ENCODE measurements at places on chromosomes 4 and X. TPM values are rescaled to one million over a fixed set of nuclear protein-coding genes. Genes with fewer than 3 reads are reported as not detected.
A peak's percentile ranks its signal among the peaks of the same experiment; 100 is the strongest.

The SHISA3 gene
- total RNA-seq: 0.21 TPM

DNA sequence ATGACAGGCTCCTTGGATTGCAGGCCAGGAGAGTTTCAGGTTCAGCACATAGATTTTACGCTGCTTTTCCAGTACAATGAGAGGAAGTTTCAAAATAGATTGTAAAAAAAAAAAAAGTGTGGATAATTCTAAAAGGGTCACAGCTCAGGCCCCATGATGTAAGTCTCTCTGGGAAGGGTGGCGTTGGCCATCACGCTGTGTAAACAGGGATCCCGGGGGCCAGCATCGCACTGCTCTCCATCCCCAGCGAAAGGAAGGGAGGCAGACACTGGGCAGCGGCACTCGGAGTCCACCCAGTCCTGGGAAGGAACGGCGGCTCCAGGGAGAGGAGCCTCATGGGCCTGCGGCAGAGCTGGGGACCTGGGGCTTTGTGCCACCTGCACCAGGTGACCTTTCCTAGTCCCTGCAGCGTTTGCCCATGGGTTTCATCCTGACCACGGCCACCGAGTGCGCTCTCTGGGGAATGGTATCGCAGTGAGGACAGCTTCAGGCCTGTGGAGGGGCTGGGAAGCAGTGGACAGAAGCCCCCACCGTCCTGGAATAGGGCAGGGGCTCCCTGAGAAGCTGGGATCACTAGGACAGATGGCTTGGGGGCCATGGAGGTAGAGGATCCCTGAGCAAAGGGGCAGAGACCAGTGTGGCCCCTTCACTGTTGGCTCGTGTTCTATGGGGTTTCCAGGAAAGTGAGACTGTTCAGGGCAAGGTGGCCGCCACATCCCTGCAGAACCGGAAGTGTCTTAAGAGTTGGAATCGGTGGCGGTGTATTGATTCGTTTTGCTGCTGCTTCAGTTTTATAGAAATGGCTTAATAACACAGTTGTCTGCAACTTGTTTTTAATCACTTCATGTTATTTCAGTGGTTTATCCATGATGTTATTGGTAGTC is 38.9 kb downstream of the RGS12 start:
- H3K4me1 ChIP-seq: peaks cover 3% of the 10 kb centered on the region
- H3K36me3 ChIP-seq: no peaks in the 10 kb centered on the region

The ZNF732 gene
- 0.10 TPM for total RNA-seq

- H3K27me3 ChIP-seq: no peaks in the 10 kb centered on the region
- H3K27ac ChIP-seq: no peak overlapping the region
- no peaks in the 10 kb centered on the region for H3K36me3 ChIP-seq
- no peaks in the 10 kb centered on the region for H3K4me1 ChIP-seq
- no peak overlapping the region for H3K4me3 ChIP-seq
Measured at GRCh38 chrX:45300638-45301037, 100.0 kb upstream of the DIPK2B start.

The PAGE2 gene
- not detected for total RNA-seq

The TEX11 gene
- total RNA-seq: not detected

The VCX2 gene
- not detected for total RNA-seq

The SOWAHB gene
- total RNA-seq: 0.12 TPM

- no peak overlapping the region for H3K27ac ChIP-seq
- H3K27me3 ChIP-seq: no peaks in the 10 kb centered on the region
- H3K4me3 ChIP-seq: no peak overlapping the region
- H3K4me1 ChIP-seq: no peaks in the 10 kb centered on the region
Measured at GRCh38 chr4:137300776-137301175, 231.5 kb downstream of the PCDH18 start.

DNA sequence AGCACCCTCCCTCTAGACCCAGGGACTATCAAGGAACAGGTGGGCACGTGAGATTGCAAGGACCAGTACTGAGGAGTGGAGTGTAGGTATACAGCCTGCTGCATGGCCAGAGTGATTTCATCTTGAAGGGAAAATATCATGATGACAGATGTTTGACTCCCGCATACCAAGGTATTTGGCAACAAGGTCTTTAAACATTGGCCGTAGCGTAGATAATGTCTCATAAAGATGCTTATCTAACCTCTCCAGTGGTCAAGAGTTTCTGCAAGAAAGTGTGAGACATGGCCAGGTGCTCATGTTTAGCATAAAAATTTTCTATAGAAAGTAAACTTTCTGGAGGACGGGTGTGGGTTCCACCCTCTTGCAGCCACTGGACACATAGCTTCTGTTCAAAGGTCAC is 18.7 kb upstream of the ZNF630 start:
- H3K27me3 ChIP-seq: no peaks in the 10 kb centered on the region
- no peak overlapping the region for H3K4me3 ChIP-seq
- no peak overlapping the region for H3K27ac ChIP-seq
- DNase-seq: no peak
- no peaks in the 10 kb centered on the region for H3K4me1 ChIP-seq

DNA sequence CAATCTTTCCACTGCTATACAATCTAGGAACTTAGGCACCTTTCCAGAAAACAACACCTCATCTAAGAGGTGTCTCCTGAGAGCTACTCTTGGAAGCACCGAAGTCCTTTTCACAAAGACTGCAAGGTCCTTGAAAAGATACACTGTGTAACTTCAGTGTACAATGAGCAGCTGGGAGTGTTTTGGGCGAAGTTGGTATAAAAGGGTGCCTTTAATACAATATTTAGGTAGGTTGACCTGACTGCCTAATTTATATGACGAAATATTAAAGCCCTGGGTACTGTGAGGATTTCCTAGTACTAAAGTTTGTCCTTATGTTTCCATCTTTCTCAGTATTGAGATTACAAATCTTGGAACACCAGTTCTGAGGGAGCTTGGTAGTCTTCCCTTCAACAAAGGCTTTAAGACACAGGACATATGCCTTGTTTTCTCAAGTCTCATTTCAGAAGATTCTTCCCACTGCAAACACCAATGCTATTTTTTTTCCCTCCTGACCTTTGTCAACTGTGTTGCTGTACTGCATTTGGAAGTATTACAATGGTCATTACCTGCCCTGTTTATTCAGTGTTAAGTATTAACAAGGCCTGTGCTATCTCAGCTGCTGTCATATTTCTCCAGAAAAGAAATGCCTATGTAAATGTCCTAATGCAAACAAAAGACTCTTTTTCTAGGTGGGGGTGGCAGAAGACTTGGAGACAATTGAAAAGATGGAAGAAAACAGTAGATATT is 134.2 kb downstream of the MAML3 start:
- no peak for DNase-seq
- no peaks in the 10 kb centered on the region for H3K36me3 ChIP-seq
- H3K4me3 ChIP-seq: no peak overlapping the region
- H3K4me1 ChIP-seq: peaks cover 2% of the 10 kb centered on the region
- H3K27ac ChIP-seq: no peak overlapping the region

DNA sequence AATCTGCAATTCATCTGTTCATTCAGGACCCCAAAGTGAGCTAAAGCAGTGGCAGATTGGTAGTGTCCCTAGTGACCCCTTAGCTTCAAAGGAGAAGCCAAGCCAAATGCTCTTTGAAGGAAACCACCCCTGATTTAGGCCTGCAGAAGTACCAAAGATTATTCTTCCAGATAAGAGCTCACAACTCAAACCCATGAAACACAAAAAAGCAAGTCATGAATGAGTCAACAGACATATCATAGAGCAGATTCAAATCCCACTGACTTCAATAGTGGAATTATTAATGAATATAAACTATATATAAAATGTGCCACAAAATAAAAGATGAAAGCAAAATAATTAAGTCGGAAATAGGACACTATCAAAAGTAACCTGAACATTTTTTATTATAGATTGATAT is 197.6 kb downstream of the SCFD2 start:
- H3K4me3 ChIP-seq: no peak overlapping the region
- no peaks in the 10 kb centered on the region for H3K27me3 ChIP-seq
- no peak overlapping the region for H3K27ac ChIP-seq
- peaks cover 49% of the 10 kb centered on the region for H3K36me3 ChIP-seq
- no peak for DNase-seq

GRCh38 chrX:9180623-9181022 is 146.7 kb upstream of the FAM9B start:
- DNase-seq: no peak
- H3K4me3 ChIP-seq: no peak overlapping the region
- H3K36me3 ChIP-seq: no peaks in the 10 kb centered on the region
- no peaks in the 10 kb centered on the region for H3K4me1 ChIP-seq
- no peak overlapping the region for H3K27ac ChIP-seq
- H3K27me3 ChIP-seq: no peaks in the 10 kb centered on the region

DNA sequence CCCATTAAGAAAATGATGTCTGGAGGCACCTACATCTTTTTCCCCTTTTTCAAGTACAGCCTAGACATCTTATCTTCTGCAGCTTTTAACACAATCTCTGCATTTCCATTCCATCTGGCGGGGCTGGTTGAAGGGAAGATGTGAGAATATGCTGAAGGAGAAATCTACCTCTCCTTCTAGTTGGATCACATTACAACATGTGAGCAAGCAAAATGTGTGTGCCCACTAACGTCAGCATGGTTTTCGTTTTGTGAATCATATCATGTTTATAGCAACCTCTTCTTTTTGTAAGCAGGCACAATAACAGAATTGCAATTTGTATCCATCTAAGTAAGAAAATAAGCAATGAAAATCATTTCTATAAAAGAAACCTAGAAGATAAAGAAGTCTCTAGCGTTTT is 28.9 kb upstream of the MID1 start:
- H3K27ac ChIP-seq: no peak overlapping the region
- no peaks in the 10 kb centered on the region for H3K27me3 ChIP-seq
- H3K4me3 ChIP-seq: no peak overlapping the region
- no peaks in the 10 kb centered on the region for H3K36me3 ChIP-seq
- no peak for DNase-seq
- H3K4me1 ChIP-seq: no peaks in the 10 kb centered on the region

GRCh38 chr4:107818301-107818910 is 6.3 kb upstream of the SGMS2 start:
- DNase-seq: no peak
- no peak overlapping the region for H3K4me3 ChIP-seq
- H3K36me3 ChIP-seq: no peaks in the 10 kb centered on the region
- H3K27ac ChIP-seq: no peak overlapping the region
- H3K27me3 ChIP-seq: peaks cover 18% of the 10 kb centered on the region

- peak overlapping the region; percentile 48 for H3K27ac ChIP-seq
- no peak for DNase-seq
- no peaks in the 10 kb centered on the region for H3K36me3 ChIP-seq
- no peak overlapping the region for H3K4me3 ChIP-seq
- H3K4me1 ChIP-seq: peaks cover 1% of the 10 kb centered on the region
Measured at GRCh38 chr4:80213117-80213815, 16.0 kb downstream of the PRDM8 start.

DNA sequence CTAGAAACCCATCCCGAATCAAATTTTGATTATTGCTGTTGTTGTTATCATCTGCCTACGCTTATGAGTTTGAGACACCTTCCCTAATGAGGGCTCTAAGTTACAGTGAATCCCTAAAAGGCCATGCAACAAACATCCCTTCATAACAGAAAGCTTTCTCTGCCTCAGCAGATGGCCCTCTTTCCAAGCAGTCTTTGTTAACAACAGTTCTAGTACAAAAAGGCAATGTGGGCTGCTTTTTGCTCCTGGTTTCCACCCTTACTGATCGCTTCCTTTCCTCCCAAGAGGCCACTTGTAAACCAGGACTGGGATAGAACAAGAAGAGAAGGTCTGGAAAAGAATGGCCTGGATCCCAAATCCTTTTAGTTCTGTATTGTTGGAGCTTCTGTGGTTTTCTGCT is 24.2 kb downstream of the GPC4 start:
- peaks cover 11% of the 10 kb centered on the region for H3K27me3 ChIP-seq
- no peak for DNase-seq
- H3K4me1 ChIP-seq: no peaks in the 10 kb centered on the region
- H3K4me3 ChIP-seq: no peak overlapping the region
- H3K36me3 ChIP-seq: no peaks in the 10 kb centered on the region
- H3K27ac ChIP-seq: no peak overlapping the region

The CXCL6 gene
- not detected for total RNA-seq

GRCh38 chr4:1154523-1155182 is 17.7 kb downstream of the SPON2 start:
- no peak overlapping the region for H3K27ac ChIP-seq
- H3K27me3 ChIP-seq: peaks cover 8% of the 10 kb centered on the region
- H3K4me3 ChIP-seq: no peak overlapping the region
- DNase-seq: no peak
- no peaks in the 10 kb centered on the region for H3K4me1 ChIP-seq
- peaks cover 1% of the 10 kb centered on the region for H3K36me3 ChIP-seq

GRCh38 chr4:138609943-138610350 is 367.8 kb upstream of the SLC7A11 start:
- no peak overlapping the region for H3K4me3 ChIP-seq
- H3K36me3 ChIP-seq: no peaks in the 10 kb centered on the region
- DNase-seq: no peak

DNA sequence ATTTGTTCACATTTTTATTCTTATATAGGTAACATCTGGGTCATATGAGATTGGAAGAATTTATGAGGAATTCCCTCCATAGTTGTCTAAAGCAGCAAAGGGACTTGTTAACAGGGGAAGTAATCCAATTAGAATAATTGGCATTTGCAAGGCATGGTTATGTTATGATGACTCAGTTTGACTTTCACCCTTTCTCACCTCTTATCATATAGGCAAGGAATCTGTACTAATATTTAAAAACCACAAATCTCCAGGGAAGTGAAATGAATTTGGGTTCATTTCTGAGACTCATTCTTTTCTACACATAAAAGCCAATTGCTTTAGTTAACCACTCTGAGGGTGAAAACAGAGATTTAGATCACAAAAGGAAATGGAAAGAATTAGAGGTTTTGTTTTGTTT is 281.5 kb upstream of the DKK2 start:
- no peak for DNase-seq
- no peaks in the 10 kb centered on the region for H3K4me1 ChIP-seq
- H3K4me3 ChIP-seq: no peak overlapping the region
- H3K36me3 ChIP-seq: no peaks in the 10 kb centered on the region
- peaks cover 3% of the 10 kb centered on the region for H3K27me3 ChIP-seq
- H3K27ac ChIP-seq: no peak overlapping the region

The FDCSP gene
- not detected for total RNA-seq

GRCh38 chrX:2974961-2975360 is 31.4 kb upstream of the ARSH start:
- H3K36me3 ChIP-seq: no peaks in the 10 kb centered on the region
- no peak overlapping the region for H3K4me3 ChIP-seq
- no peaks in the 10 kb centered on the region for H3K4me1 ChIP-seq
- no peak for DNase-seq

DNA sequence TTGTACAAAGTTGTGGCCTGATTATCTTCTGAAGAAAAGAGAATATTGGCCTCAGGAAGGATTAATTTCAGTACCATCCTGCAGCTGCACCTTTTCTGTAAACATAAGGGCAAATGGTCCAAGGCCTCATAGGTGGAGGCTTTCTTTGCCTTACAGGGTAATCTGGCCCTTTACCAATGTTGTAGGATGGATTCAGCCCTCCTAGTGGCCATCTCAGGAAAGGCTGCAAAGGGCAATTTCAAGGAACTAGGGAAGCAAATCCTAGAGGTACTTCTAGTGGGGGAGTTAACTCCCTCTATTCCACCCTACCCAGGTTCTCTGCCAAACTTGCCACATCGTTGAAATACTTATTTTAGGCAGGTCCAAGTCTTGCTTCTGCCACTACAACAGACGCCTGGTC is 57.6 kb downstream of the UGT2B11 start:
- no peaks in the 10 kb centered on the region for H3K4me1 ChIP-seq
- no peak overlapping the region for H3K27ac ChIP-seq
- DNase-seq: no peak
- H3K36me3 ChIP-seq: no peaks in the 10 kb centered on the region
- H3K4me3 ChIP-seq: no peak overlapping the region
- no peaks in the 10 kb centered on the region for H3K27me3 ChIP-seq
